ENCODE measurements at places on chromosomes 3 and 15.

- no peak for DNase-seq
Measured at GRCh38 chr3:33980252-33980651, 181.8 kb downstream of the PDCD6IP start.

GRCh38 chr15:48833526-48834239 is 22.8 kb upstream of the CEP152 start:
- no peak for DNase-seq

- DNase-seq = no peak
Measured at GRCh38 chr3:24538891-24539290, 44.2 kb upstream of the THRB start.

- no peak for DNase-seq
Measured at GRCh38 chr3:130834476-130834875, 59.4 kb upstream of the ATP2C1 start.

GRCh38 chr15:64216730-64217428 is 54.1 kb upstream of the PPIB start:
- no peak for DNase-seq

DNA sequence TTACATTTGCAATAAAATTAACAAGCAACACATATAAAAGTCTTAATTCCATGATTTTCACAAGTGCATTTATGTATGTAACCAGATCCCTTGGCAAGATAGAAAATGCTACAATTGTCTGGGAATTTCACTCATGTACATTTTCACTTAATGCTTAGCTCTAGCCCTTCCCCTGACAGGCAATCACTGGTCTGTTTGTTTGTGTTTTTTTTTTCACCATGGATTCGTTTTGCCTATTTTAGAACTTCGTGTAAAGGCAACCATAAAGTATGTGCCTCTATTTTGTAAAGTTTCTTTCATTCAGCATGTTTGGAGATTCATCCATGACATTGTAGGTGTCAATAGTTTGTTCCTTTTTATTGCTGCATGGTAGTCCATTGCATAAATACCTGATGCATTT is 260.9 kb upstream of the SLCO3A1 start:
- DNase-seq = no peak

- DNase-seq = no peak
Measured at GRCh38 chr3:186115239-186115996, 6.5 kb upstream of the ETV5 start.

DNA sequence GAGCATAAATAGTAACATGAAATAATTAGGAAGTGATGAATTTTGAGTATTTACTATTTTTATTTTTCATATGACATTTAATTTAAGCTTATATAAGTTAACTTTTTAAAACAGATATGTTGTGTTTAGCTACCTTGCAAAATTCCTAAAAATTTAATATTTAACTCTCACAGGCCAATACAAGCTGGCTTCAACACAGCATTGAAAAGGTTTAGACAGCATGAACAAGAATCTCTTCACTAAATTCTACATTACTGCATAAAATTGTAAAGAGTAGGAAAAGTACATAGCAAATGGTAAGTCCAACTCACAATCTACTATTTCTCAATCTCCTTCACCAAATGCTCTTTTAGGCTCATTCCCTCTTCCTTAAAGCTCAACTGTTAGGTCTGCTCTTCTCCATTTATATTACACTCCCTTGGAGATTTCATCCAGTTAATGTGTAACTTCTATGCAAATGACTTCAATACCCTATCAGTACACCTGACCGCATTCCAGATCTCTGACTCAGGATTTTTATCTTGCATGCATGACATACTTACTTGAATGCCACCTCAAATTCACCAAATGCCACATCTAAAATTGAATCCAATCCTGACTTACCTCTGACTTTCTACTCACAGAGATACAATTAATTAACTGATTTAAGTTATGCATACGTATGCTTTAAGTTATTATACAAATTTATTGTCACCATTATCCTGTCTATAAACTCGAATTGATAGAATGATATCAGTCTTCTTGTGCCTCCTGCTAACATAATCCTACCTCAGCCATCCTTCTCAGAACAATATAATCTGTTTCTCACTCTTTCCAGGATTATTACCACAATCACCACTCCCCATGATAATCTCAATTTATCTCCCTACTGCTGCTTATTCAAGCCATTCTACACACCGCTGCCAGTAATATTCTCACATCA is 127.0 kb downstream of the STAG1 start:
- no peak for DNase-seq

DNA sequence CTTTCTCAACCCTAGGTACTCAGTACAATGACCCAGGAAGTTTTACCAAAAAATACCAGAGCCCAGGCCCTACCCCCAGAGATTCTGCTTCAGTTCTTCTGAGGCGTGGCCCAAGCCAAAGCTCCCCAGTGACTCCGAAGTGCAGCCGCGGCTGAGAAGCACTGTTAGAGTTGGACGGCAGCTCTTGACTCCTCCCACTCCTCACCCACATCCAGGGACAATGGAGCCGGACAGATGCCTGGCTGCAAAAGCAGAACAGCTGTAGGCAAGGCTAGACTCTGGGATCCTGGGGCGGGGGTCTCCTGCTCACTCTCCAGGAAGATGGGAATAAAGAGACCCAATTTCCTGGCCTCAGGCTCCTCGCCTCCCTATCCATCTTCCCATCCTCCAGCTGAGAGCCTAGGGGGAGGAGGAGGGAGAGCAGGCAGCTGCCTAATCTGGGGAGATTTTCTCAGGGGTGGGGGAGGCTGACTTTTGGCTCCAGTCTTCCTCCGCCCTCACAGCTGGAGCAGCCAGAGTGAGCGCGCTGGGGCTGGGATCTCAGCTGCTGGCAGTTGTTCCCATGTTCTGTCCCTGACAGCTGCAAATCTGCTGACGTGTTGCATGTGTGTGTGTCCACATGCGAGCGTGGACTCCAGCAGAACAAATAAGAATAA is 223.8 kb downstream of the OPA1 start:
- no peak for DNase-seq

- no peak for DNase-seq
Measured at GRCh38 chr3:160719710-160720109, 36.3 kb upstream of the PPM1L start.
